Colonic mucosa (tissue), 4 donors: ENCODE measurements at places on chromosomes 12 and 14.

DNA sequence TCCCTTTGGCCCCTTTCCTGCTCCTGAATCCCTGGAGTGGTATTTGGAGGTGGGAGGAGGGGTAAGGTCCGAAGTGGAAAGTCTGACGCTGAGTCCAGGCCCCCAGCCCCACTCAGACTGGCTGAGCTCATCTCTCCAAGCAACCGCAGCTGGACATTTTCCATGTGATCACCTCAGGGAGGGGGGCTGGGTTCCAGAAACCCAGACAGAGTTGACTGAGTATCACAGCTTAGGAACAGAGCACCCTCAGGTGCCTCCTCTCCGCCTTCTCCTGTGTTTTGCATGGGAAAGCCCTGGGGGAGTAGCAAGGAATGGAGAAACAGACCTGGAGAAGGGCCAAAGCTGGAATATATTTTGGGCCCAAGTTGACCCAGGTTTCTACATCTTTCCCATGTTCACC is 8.0 kb upstream of the ITGA5 start:
- DNase-seq, result no peak

DNA sequence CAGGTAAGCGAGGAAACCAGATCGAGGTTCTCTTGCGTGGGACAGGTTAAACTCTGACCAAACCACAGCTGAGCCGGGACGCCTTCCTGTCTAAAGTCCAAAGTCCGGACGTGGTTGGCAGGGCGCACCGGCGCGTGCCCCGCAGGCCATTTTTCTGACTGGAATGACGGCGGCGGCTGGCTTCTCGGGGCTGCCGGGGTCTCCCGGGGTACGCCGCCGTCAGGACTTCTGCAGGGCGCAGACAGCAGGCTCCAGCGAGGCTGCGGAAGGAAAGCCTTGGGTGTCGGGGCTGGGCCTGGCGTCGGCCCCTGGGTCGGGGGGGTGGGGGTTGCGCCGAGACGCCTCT is 32.8 kb downstream of the MIA2 start:
- peak; percentile 91 for DNase-seq

DNA sequence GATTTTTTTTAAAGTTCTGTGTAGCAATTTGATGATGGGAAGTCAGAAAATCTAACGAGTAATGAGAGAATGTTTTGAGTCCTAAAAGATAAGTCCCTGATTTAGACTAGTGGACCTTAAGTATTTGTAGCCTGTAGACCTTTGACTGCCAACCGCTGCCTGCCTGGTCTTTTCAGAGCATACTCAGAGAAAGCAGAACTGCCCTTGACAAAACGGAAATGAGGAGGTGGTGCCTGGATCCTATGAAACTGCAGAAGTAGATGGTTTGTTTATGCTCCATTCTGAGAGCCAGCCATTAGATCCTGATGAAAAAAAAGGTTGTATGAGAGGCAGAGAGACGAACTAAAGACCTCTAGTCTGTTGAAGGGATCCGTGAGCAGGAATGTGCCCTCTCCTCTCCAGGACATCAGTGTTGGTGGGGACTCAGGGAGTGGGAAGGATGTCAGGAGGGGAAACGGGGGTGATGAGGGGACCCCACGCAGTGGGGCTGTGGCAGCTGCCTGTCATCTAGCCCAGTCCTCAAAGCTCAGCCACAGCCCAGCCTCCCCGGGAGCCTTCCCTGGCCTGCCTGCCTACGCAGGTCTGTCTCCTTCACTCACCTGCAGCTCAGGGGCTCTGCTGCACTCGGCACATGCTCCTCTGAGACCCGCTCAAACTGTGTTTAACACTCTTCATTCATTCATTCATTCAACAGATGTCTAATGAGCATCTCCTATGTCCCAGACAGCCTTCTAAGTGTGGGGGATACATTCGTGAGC is 447.5 kb downstream of the AACS start:
- DNase-seq, result no peak

DNA sequence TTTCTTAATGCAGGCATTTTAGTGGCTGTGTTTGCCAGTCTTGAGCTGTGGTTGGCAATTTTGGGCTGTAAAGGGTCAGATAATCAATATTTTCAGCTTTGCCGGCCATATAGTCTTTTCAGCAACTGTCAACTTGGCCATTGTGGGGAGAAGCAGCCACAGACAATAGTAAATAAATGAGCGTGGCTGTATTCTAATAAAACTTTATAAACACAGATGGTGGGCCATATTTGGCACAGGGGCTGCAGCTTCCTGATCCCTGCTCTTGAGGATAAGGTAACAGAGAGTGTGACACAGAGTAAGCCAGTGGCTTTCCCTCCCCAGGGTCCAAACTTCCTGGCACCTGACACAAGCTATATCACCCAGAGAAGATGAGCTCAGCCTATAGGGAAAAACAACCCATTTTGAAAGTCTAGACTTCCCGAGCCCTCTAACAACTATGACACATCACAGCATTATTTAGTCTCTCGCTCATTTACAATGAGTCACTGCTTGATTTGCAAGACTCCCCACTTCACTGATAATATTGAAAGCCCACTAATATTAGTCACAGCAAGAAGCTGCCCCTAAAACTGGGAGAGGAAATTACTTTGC is 163.1 kb upstream of the TMPO start:
- no peak for DNase-seq

DNA sequence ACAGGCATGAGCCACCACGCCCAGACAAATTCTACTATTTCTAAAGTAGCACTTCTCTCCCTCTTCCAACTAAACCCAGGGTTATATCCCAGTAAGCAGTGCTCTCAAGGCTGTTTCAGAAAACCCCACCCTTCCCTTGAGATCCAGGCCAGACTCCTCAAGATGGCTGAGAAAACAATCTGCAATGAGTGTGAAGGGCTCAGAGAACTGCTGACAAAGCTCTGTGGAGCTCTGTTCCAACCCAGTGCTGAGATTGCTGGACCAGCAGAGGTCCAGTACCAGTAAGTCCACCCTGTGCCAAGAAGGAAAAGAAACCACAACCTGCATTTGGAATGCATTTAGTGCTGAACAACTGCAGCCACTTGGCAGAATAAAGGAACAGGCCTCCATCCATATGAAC is 3.7 kb upstream of the IFFO1 start:
- DNase-seq, result no peak

- no peak for DNase-seq
These were observed 28.9 kb upstream of the TMEM179 start for GRCh38 chr14:104633276-104634137.

GRCh38 chr14:66884149-66884548 is 305.1 kb upstream of the GARIN2 start:
- DNase-seq, result no peak

GRCh38 chr12:3197131-3197818 is 120.1 kb downstream of the TSPAN9 start:
- DNase-seq, result no peak

- no peak for DNase-seq
These were observed 1110.6 kb downstream of the SLC6A15 start for GRCh38 chr12:83801972-83802371.

DNA sequence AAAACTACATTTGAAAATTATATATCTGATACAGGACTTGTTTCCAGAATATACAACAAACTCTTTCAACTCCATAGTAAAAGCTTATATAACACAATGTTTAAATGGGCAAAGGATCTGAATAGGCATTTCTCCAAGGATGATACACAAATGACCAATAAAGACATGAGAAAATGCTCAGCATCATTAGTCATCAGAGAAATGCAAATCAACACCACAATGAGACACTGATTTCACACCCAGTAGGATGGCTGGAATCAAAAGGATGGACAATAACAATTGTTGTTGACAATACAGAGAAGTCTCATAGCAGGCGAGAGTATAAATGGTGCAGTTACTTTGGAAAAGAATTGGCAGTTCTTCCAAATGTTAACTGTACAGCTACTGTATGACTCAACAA is 394.9 kb downstream of the BCL11B start:
- no peak for DNase-seq

DNA sequence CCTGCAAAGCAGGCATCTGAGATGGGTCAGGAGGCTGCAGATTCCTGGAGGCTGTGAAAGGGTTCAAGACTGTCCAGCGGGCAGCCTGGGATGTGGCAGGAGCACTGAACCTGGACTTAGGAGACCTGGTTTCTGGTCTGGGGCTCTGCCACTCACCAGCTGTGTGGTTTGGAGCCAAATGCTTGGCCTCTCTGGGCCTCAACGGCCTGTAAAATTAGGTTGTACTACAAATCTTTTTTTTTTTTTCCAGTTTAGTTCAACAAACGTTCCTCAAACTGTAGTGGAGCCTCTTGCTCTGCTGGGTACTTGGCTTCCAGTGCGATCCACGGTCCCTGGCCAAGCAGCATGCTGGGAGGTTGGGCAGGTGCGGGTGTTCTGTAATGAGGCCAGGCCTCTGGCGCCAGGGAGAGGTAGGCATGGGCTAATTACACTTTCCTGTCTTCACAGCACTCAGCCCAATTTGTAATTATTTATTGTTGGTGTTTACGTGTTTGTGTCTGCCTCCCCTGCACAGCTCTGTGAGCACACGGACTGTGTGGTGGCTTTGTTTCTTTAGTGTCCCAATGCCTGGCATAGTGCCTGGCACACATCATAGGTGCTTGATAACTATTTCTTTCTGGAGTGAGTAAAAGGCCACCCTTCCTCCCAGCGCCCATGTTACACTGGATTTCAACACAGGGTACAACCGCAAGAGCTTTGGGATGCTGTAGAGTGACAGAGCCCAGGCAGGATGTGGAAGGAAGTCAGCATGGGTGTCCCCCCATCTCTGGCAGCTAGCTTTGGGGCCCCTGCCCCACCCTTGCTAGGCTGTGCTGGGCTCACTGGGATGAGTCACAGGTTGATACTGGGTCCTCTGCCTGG is 5.8 kb upstream of the KRT80 start:
- DNase-seq, result no peak

GRCh38 chr14:32457213-32457920 is 128.3 kb downstream of the AKAP6 start:
- DNase-seq, result no peak

DNA sequence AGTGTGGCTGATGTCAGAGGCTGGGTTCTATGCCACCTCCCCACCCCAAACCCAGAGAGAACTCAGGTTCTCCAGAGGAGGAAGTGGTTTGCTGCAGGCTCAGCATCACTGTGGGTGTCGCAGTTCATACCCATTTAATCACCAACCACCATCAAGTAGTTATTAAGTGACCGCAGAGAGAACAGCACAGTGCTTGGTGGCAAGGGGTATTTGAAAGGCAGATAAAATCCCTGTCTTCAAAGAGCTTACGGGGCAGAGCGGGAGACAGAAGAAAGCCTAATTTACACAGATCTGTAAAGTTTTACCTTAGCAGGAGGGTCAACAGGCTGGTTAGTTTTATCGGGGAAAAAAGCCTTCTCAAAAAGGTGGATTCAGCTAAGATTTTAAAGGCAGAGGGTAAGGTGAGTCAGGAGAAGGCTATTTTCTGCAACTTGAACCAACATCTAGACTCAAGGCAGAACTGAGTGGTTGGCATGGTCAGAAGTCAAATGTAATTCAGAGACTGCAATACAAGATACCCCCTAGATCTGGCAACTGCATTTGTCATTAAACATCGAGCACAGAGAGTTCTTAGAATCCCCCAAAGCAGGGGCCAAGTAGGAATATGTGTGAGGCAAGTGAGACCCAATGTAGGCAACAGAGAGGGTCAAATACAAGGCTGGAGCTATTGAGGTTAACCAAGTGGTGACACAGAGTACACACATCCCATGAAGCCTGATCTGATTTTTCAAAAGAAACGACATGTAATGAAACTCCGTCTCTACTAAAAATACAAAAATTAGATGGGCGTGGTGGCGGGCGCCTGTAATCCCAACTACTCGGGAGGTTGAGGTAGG is 13.2 kb downstream of the PXN start:
- no peak for DNase-seq

DNA sequence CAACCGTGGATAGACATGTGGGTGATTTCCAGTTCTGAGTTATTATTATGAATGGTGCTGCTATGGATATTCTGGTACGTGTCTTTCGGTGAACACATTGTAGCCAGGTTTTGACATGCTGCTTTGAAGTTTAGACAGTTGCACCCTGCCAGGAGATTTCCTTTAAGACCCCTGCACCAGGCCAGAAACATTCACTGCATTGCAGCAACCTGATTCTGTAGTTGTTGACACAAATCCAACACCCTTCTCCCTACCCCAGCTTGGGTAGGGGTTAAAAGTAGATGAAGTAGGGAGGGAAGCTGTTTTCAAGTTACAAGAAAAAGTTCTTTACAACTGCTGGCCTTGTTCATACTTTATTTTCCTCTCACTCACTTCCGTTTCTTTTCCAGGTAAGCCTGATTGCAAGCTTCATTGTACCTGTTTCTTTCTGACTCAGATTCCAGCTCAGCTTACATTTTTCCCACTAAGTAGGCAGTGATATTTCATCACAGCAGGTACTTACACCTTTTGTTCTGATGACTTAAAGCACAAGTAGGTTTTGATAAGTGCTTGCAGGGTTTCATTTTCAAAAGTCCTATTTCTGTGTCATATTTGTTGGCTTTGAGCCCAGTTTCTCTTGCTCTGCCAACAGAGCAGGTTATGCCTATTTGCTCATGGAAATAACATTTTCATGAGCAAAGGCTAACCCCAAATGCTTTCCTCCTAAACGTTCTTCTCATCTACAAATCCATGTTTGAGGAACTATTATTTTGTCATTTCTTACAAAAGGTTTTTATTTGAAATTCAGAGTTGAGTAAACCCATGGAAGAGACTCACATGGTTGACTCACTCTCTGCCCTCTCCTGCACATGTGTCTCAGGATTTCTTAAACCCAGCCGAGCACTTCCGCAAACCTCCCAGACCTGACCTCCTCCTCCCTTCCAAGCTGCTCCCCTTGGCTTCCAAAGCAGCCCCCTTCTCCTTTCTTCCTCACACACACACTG is 12.1 kb upstream of the LTA4H start:
- DNase-seq, result no peak

DNA sequence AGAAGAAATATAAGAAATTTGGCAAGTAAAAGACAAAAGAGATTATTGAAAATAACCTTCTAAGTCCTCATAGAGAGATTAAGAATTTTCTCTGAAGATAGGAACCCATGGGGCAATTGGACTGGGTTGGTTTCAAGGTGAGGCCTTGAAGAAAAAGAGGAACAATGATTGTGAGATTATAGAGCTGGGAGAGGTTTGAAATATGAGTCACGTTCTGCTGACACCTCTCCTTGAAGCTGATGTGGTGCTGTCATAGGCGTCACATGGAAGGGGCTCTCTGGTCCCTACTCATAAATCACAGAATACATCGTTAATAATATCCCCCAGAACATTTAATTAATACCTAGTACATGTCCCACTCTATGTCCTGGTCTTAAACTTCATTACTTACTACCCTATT is 227.6 kb upstream of the PDE3A start:
- no peak for DNase-seq

DNA sequence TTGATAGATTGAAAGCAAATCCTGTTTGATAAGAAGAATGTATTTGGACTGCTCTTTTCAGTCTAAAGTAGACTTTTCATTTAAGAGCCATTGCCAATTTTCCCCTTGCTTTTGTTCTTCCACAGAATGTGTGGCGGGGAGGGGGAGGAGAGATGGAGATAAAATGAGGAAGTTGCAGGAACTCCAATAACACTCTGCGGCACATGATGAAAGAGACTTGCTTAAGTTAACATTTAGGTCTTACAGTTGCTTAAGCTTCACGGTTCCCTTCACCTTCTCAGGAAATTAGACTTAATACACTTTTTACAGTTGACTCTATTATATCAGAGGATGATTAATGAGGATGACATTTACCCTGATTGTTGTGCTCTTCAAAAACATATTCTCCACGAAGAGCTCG is 537.3 kb downstream of the TMTC2 start:
- no peak for DNase-seq

- no peak for DNase-seq
These were observed 257.8 kb upstream of the CCDC196 start for GRCh38 chr14:66228267-66228970.
